Central memory CD4-positive, alpha-beta T cell (primary cell): ENCODE measurements at places on chromosomes 1 and 21.

DNA sequence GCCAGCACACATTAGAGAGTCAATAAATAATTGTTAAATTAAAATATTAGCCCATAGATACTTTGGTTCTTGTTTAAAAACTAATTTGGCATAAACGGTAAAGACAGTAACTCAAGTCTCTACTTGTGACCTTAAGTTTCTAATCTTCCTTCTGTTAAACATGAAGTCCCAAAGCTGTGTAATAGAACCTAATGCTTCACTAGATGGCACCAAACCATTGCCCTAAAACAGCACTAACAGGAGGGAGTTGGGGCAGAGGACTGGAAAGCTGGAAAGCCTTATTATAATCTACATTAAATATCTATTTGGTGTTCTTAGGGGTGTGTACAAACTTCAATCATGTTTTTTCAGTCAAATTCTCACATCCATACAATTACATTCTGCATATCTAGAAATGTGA, 176.7 kb downstream of the OLFM3 start:
- no peak for DNase-seq

- DNase-seq, result no peak
Observed at GRCh38 chr1:221963742-221964141, 221.9 kb upstream of the DUSP10 start.

DNA sequence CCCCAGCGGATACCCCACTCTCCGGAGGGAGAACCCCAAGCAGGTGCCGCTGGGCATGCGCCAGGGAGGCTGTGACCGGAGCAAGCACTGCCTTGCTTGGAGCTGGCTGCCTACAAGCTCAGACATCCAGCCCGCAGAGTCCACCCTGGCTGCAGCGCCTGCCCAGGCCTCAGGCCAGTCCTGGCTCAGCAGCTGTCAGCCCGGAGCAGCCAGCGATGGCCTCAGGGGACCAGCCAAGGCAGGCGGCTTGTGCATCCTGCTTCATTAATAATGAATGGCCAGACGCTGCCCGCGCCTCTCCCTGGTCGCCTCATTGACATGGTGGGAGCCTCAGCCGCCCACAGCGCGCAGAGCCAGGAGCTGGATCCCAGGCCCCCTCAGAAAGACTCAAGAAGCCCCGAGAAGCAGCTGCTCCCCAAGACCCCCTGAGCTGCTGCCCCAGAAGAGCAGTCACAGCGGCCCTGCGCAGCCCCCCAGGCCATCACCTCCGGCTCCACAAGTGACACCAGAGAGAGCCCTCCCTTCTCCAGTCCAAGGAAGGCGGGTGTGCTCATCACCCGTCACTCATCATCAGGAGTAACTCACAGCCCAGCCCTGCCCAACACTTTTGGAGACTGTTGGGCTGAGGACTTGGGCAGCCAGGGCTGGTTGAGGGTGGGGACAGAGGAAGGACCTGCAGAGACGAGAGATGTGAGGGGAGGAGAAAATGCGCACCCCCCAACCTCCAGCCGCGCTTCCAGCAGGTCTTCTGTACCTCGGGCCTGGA, 19.6 kb downstream of the KCNAB2 start:
- no peak for DNase-seq

GRCh38 chr1:23804183-23804835, 3.8 kb upstream of the GALE start:
- DNase-seq, result no peak

- no peak for DNase-seq
Observed at GRCh38 chr21:43645136-43645891, 14.0 kb downstream of the HSF2BP start.

GRCh38 chr1:100710906-100711682, 8.4 kb upstream of the VCAM1 start:
- DNase-seq, result no peak

DNA sequence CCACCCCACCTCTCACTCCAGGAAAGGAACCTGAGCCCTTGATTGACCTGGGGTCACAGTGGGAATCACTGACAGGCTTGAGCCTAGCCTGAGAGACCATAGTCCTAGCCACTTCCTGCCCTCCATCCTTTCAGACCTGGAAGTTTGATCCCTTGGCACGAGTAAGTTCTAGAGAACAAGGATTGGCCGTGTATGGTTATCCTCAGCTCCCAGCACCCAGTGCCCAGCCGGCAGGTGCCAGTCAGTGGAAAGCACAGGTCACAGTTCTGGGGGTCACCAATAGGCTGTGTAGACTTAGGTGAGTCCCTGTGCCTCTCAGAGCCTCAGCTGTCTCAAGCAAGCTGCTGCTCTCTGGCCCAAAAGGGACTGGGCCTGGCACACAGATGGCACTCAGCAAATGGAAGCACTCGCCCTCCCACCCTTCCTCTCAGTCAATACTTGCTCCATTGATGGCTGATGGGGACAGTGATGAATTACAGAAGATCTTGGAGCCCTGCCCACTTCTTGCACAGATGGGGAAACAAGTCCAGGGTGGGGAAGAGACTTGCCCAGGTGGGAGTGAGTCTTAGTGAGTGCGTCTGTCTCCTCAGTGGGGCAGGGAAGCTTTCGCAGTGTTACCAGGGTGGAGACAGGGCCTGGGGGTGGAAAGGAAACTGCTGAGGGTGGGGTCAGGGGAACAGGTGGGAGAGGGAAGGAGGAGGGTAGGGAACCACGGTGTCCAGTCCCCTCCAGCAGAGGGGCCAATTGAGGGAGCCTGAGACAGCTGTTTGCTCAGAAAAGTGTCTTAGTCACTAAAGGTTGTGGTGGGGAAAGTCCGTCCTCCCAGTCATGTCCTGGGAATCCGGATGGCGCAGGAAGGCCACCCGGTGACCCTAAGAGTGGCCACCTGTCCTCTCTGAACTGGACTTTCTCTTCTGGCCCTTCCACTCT, 2.6 kb upstream of the KCNQ4 start:
- no peak for DNase-seq

DNA sequence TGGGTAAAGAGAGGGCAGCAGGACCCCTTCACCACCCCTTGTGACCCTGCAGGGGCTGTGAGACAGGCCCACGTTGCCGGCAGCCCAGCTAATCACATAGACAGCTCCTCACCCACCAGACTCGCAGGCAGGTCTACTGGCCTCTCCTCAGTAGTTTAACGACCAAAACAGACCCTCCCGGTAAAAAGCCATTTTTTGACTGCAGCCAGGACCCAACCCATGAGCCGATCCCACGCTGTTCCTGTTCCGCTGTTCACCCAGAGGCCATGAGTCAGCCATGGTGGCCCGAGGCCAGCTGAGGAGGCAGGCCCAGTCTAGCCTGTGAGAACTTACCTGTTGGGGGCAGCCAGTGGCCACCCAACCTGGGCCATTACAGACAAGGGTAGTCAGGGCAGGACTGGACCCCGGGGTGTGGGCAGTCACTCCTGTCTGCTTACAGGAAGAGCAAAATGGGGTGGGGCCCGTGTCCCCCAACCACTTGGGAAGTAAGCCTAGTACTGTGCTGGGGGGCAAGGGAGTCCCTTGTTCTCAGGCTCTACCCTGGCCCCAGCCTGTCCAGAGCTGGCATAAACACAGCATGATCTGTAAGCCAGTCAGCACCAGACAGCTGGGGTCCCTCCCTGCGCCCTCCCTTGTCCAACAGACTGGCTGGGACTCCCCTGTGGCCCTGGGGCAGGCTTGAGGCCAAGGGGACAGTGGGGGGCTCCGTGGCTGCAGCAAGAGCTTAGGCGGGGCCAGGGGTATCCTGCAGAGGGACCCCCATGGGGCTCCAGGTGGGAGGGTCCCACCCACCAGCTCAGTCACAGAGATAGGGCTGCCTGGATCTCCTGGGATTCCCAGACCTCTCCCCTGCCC, 61.9 kb downstream of the WNT9A start:
- DNase-seq, result no peak

GRCh38 chr1:18474559-18475175, 6.1 kb upstream of the KLHDC7A start:
- no peak for DNase-seq

- no peak for DNase-seq
Observed at GRCh38 chr1:47179988-47180563, 9.8 kb downstream of the PDZK1IP1 start.

DNA sequence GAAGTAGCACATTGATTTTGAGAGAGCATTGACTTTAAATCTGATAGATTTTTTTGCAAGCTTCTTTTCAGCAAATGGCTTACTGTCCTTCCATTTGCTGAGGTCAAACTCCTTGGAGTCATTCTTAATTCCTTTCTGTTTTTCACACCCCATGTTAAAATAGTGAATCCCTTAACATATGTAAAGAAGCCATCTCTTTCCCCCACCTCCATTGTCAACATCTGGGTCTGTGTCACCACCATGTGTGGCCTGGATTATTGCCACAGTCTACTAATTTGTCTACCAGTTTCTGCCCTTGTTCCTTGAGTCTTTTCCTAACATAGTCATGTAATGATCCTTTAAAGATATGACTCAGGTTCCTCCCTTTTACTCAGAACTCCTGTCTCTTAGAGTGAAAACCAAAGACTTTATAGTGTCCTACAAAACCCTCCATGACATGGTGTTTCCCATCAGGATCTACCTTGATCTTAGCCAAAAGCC, 104.7 kb downstream of the ST6GALNAC3 start:
- no peak for DNase-seq

GRCh38 chr1:229253151-229253974, 17.5 kb upstream of the RAB4A start:
- DNase-seq, result peak; percentile 73

GRCh38 chr1:188594542-188595235, 1765.9 kb downstream of the PLA2G4A start:
- no peak for DNase-seq
